Activated CD8-positive, alpha-beta T cell treated with anti-CD3 and anti-CD28 coated beads for 36 hours (primary cell): ENCODE measurements at places on chromosomes 12 and 14.

DNA sequence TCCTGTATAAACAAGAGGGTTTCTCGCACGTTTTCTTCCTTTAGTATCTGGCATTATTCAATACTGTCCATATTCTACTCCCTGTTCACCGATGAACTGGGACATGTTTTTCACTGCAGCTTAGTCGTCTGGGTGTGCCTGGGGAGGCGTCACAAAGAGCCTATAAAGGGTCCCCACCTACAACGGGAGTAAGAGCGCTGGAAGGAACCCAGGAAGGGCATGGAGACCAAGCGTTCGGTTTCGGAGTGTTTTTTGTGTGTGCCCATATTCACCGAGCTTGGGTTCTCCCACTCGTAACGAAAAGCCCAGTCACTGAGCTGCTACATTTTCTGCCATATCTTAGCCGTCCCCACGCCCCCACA is 592 bp upstream of the USP15 start:
- DNase-seq, result no peak

DNA sequence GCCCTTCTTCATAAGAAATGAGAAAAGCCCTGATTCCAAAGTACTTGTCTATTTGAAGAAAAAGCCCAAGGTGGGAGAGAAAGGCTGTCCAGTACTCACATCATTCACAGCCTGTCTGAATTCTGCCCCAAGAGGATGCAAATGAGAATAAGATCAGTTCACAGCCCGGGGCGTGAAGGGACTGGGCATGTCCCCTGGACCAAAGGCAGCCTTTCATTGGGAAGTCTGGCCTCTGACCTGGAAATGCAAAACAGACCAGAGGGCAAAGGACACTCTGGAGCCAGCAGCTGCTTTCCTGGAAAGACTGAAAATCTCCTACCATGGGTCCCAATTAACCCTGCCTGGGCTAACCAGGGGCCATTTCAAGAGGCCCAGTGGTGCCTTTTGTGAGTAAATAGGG is 191.2 kb upstream of the PELI2 start:
- DNase-seq, result no peak

- no peak for DNase-seq
These were observed 295.6 kb upstream of the FLRT2 start for GRCh38 chr14:85234156-85235025.

DNA sequence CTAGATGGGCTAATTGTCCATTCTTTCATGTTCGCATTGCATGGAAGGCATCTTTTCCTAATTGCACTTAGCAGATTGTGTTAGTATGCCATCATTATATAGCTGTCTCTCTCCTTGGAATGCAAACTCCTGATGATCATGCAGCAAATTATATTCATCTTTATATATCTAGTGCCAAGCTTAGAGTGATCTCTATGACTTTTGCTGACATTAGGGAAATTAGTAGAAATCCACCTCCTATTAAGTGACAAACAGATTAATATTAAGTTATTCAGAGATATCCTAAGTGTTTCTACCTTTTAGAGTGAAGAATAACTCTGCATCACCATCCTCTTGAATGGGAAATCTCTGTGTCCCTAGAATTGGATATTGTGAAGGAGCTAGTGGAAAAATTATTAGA is 185.6 kb downstream of the FOXG1 start:
- no peak for DNase-seq

- peak; percentile 78 for DNase-seq
These were observed 4.4 kb downstream of the KRT86 start for GRCh38 chr12:52278575-52279421.

GRCh38 chr14:98018628-98019027 is 1221.4 kb downstream of the VRK1 start:
- peak; percentile 22 for DNase-seq

DNA sequence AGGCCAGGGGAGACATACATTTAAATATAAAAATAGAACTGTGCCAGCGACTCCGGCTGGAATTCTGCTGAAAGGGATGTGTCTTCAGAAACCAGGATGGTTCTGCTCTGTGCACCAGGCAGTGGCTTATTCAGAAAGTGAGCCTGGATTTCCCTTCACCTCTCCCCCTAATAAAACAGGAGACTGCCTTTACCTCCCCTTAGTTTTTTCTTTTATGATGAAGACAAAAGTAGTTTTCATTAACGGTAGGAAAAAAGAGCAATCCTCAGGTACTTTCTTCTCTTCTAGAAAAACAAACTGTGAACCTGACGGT is 346 bp downstream of the SLC7A8 start:
- DNase-seq, result no peak

DNA sequence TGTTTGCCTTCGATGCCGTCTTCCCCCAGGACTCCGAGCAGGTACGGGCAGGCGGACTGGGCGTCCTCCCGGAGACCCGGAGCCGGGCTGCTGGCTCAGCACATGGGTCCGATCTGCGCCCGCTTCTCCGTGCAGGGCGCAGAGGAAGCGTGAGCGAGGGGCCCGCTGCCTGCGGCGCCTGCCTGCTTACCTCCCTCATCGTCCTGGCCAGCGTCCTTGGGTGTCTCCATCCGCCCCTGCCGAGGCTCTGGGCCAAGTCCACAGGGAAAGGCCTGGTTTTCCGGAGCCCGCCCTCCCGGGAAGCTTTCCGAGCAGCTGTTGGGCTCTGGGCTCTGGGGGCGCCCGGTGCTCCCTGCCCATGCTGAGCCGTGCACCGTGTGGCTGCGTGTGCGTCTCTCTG is 33.5 kb downstream of the KIF26A start:
- DNase-seq, result no peak

DNA sequence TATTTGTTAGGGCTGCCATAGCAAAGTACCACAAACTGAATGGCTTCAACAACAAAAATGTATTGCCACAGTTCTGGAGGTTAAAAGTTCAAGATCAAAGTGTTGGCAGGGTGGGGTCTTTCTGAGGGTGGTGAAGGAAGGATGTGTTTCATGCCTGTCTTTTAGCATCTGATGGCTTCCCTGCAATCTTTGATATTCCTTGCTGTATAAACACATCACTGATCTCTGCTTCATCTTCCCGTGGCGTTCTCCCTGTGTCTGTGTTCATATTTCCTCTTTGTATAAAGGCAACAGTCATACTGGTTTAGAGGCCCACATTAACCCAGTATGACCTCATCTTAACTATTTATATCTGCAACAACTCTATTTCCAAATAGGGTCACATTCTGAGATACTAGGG is 167.5 kb downstream of the BTG1 start:
- DNase-seq, result peak; percentile 18

DNA sequence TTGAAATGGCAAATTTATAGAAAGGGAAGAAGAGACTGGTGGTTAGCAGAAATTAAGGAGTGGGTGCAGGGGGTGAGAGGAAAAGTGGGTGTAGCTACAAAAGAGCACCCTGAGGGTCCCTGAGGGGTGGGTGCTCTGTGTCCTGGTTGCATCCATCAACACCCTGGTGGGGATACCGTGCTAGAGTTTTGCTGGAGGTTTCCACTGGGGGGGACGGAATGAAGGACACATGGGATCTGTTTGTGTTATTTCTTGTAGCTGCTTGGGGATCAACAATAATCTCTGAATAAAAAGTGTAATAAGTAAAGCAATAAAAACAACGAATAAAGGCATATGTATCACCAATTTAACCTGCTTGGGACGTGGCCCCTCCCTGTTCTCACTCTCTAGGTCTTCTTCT is 175.3 kb downstream of the KIF26A start:
- no peak for DNase-seq

DNA sequence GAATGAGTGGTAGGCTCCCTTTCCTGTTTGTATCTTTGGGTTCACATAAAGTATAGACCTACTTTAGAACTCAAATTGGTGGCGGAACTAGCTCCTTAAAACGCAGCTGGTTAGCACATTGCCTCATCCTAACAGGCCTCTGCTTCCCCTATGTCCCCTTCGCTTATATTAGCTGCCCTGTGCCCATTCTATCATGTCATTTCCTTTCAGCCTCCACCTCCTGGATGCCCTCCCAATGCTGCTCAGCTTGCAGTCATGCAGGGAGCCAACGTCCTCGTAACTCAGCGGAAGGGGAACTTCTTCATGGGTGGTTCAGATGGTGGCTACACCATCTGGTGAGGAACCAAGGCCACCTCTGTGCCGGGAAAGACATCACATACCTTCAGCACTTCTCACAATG is 3.5 kb downstream of the DAZAP2 start:
- no peak for DNase-seq

DNA sequence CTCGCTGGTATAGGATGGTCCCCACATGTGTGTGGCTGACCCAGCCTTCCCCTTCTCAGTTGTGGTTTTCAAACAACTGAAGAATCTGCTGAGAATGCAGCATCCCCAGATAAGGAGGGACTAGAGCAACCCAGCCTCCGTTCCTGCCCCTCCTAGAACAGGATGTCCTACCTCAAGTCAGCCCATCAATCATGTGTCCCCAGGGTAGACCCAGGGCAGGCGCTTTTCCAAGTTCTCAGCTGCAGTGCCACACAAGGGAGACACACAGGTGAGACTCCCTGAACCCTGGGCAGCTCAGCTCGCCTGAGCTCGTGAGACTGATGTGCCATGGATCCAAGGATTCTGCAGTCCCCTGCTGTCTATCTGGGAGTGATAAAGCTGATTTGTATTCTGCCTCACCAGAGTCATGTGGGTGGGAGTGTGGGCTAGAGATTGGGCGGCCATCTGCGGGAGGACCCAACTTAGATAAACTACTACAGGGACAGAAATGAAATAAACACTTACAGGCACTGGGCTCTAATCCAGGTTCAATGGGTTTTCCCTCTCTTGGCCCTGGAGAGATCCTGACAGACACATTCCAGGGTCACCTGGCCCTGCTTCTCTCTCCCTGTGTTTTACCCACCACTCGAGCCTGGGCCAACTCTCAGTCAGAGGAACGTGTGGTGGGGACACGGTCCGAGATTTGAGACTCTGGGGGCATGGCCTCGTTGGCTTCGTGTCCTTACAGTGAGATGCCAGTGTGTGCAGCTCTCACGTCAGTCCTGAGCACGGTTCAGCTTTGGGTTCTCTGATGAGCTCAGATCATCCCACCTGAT is 303.5 kb upstream of the SFSWAP start:
- DNase-seq, result no peak

- DNase-seq, result no peak
These were observed 265.6 kb upstream of the GARIN6 start for GRCh38 chr12:99381992-99382391.

DNA sequence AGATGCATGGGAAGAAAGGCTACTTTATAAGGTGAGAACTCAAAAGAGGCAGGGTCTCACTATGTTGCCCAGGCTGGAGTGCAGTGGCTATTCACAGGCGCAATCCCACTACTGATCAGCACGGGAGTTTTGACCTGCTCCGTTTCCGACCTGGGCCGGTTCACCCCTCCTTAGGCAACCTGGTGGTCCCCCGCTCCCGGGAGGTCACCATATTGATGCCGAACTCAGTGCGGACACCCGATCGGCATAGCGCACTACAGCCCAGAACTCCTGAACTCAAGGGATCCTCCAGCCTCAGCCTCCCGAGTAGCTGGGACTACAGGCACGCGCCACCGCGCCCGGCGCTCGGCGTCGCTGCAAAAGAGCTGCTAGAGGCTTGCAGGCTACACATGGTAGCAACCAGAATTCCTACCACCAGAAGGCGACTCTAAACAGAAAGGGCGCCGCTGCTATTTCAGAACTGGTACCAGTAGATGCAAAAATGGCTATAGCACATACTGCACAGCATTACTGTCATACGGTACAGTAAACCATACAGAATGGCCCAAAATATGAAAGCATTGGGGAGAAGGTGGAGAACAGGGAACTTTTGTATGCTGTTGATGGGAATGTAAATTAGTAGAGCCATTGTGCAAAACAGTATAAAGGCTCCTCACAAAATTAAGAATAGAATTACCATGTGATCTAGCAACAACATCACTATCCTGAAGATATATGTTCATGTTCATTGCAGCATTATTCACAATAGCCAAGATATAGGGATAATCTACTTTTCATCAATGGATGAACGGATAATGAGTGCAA is 1.2 kb upstream of the NEMF start:
- DNase-seq, result peak; percentile 81

GRCh38 chr12:3262470-3262869 is 185.3 kb downstream of the TSPAN9 start:
- DNase-seq, result no peak

DNA sequence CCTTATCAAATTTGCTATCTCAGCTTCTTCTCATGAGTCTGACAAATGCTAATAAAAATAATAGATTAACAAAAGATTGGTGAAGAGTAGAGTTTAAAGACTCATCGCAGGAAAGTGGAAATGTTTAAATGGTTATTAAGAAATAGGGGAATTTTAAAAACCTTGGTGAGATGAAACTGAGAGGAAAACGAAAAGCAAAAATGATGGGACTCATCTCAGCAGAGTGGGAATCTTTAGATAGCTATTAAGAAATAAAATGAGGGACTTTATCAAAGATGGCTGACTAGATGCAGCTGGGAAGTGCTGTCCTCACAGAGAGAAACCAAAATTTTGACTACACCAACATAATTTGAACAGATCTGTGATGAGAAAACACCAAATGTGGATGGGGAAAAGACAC is 79.2 kb upstream of the CD163 start:
- no peak for DNase-seq

- no peak for DNase-seq
These were observed 248.0 kb downstream of the NPAS3 start for GRCh38 chr14:33186656-33187055.

- DNase-seq, result no peak
These were observed 84.0 kb downstream of the SYNE3 start for GRCh38 chr14:95432144-95433093.

GRCh38 chr12:58880639-58881038 is 39.7 kb downstream of the LRIG3 start:
- DNase-seq, result no peak

- peak; percentile 54 for DNase-seq
These were observed 22.5 kb upstream of the NKX2-8 start for GRCh38 chr14:36604757-36605505.

DNA sequence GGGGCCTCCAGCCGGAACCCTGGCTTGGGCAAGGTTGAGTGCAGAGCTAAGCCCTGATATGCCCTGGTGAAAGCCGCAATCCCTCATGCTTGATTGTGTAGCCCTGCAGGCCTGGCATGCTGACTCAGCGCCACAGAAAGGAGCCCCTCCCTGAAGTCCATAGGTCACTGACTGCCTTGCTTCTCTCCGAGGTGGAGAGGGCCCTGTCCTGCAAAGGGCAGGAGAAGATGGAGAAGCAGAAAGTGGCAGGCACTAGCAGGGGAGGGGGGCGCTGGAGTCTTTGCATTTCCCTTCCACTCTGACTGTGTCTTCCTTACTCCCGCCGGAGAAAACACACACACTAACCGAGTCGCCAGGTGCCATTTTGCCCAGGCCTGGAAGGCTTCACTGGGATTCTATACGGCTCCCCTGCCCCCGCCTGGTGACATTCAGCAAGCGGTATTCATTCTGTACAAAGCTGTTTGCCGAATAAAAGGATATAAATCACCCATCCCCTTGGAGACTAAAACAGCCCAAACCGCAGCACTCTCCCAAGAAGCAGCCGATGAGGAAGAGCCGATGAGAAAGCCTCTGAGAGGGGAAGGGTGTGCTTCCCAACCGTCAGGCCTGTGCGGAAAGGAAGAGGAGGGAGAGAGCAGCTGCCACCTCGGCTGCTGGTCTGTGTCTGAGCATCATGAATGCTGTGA is 69.8 kb downstream of the SLC6A12 start:
- DNase-seq, result no peak

GRCh38 chr12:99146730-99147129 is 500.8 kb upstream of the GARIN6 start:
- DNase-seq, result no peak

GRCh38 chr14:31357279-31357678 is 63.1 kb downstream of the HEATR5A start:
- DNase-seq, result no peak

GRCh38 chr12:124713436-124714082 is 146.1 kb upstream of the NCOR2 start:
- peak; percentile 82 for DNase-seq
